Right lung (tissue), 10 donors: ENCODE measurements at places on chromosomes 6 and 20.

DNA sequence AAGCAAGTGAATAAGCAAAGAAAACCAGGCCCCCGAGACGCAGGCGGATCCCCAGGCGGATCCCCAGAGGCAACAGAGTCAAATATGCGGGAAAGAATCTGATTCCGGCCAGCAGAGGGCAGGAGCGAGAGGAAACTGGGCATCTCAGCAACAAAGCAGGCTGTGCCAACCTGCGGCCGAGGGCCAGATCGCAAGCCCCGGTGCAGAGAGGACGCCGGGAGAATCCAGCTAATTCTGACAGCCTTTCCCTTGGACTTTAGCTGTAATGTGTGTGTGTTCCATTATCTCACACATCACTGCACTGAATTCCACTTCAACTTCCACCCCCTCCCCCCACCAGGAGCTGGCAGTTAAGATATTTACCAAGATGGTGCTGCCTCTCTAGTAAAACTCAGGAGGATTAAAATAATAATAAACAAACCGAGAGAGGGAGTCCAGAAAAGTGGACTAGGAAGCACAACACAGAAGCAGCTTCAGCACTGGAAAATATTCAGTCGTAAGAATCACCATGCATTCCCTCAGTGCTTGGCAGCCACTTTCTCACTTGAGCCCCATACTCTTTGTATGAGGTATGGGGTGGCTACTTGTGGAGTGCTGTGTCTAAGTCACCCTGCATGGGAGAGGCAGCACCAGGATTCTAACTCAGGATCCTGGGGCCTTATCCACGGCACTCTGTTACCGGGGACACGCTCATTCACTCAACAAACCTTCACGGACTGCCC is 66.2 kb upstream of the SNX9 start:
- peak; percentile 76 for DNase-seq

- DNase-seq, result no peak
Measured at GRCh38 chr6:30258204-30258603, 45.0 kb upstream of the TRIM26 start.

DNA sequence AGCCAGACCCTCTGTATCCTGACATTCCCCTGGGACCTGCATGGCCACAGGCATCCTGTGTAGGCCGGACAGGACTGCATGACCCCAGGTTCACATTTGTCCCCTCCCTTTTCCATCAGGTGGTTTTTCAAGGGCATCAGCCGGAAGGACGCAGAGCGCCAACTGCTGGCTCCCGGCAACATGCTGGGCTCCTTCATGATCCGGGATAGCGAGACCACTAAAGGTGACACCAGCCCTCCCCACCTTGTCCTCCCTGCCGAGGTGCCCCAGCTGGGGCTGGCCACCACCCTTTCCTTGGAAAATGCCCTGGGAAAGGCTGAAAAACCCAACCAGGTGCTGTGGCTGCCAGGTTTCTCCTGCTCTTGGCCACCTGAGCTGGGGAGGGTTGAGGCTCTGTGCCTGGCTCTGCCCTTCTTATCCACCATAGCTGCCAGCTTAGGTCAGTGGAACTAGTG is 27.6 kb downstream of the HCK start:
- DNase-seq, result no peak

- no peak for DNase-seq
Measured at GRCh38 chr6:40152196-40152595, 217.9 kb upstream of the MOCS1 start.

GRCh38 chr6:163355426-163355991 is 59.0 kb upstream of the QKI start:
- DNase-seq, result no peak

- DNase-seq, result no peak
Measured at GRCh38 chr6:18667612-18668011, 280.5 kb downstream of the RNF144B start.

DNA sequence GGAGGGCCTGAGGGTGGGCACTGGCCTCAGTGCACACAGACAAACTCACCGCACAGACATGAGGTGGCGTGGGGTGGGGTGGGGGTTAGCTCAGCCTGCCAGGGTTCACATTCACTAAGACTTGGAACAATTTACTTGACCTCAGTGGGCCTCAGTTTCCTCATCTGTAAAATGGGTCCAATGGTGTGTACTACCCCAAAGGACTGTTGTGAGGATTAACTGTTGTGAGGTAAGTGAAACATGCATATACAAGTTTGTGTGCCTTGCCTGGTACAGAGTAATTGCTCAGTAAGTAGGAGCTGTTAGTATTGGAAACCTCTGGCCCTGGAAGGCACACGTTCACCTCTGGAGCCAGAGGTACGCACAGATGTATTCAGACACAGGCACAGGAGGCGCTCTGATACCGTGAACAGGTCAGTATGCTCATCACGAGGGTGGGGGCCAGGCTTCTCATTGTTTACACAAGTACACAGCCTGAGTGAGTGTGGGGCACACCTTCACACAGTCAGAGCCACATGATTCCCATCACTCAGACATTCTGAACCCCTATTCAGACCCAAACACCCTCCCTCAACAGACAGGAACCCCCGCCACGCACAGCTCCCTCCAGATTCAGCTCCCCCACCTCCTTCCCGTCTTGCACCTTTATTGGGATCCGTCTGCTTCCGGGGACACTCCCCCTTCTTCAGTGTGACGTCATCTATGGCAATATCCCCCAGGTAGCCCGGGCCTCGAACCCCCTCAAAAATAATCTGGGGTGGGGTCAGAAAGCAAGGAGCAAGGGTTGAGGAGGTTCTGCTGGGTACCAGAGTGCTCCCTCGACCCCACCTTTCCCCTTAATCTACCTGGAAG is 59.9 kb downstream of the MDGA1 start:
- no peak for DNase-seq

DNA sequence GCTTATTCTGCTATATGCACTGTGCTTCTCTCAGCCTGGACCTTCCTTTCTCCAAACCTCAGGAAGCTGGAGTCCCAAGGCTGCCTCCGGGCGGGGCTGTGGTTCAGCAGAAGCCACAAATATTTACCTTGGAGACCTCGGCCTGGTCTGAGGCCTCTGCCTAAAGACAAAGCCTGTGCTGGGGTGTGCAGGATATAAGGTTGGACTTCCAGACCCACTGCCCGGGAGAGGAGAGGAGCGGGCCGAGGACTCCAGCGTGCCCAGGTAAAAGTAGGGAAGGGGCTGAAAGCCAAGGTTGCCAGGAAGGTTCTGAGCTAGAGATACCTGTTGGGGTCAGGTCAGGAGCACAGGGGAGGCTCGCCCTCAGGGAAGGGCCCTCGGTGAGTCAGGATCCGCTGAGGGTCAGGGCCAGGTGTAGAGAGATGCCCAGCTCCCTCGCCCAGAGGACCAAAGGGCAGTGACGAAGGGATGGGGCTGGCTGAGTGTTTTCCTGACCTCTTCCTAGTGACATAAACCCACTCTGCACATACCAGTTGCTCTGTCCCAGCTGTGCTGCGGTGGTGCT is at the start of gene BPIFB1:
TSS of gene BPIFB1 (plus strand) at position 224 of the 565 bp plus-strand sequence. CDS start 2,860 bp downstream, outside the sequence.
- DNase-seq, result no peak

GRCh38 chr6:18676548-18676947 is 289.4 kb downstream of the RNF144B start:
- no peak for DNase-seq

DNA sequence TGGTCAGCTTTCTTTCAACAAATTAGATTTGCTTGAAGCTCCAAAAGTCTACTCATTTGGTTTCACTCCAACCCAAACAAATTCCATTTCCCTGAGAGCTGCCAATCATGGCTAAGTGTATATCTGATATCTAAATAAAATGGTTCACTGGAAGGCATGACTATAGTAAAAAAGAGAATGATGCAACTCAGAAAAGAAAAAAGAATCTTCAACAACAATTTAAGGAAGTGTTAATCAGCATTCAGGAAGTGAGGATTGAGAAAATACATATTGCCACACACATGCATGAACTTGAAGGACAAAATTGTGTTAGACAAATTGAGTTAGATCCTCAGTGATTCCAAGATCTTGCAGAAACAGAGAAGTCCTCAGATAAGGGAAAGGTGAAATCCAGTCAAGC is 972.9 kb upstream of the FLRT3 start:
- no peak for DNase-seq

DNA sequence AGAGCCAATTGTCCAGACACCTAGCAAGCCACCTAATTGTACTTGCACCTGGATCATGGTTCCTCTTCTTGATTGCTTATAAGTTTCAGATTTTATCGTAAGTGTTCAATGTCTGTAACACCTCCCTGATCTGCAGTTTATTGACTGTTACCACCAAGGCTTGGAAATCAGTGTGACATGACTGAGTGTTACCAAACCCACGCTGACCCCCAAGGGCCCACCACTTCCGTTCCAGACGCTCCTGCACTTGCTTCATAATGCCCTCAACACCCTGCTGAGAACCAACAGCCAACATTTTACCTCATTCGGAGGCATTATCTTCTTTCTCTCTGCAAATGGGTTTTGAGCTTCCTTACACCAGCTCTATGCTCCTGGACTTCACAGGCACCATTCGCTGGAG is 6.3 kb downstream of the CCR6 start:
- no peak for DNase-seq

GRCh38 chr6:70834520-70834919 is 122.3 kb downstream of the B3GAT2 start:
- DNase-seq, result no peak

DNA sequence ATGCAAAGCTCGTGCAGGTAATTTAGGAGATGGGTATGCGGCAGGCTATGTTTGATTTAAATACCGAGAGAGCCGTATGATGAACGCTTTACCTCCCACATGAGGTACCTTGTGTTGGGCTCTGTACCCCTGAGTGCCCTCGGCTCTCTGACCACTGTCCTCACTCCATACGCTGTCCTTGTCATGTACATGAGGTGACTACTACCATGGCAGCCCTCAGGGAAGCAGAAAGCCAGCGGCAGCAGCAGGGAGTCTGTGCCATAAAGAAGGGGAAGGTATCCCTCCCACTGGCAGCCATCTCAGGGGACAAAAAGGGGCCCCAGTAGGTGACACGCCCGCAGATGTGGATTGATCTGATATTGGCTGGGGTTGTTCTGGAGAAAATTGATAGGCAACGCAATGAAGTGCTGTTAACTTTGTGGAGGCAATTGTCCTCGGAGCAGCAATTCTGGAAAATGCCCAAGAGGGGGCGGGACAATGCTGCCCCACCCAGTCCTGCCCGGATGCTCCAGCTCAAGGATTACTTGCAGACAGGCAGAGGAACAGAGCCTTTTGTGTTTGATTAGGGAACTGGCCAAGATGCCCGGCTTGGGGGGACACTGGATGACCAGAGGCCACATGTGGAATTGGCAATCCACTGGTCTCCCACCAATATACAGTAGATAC is 38.0 kb upstream of the HSF2 start:
- no peak for DNase-seq

DNA sequence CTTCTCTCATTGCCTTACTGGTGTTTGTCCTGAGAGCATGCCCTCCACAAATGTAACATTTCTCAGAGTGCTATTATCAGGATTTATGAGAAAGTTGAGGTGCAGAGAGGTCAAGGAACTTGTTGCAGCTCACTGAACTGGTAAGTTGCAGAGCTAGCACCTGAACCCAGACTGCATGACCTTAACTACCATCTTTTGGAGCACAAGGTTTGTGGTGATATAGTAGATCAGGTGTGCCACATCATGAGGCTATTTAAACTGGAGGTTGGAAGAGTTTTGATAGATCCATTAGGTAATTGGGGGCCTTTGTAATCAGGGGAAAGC is 112.0 kb upstream of the CITED2 start:
- no peak for DNase-seq
